Calu3 (cell line): ENCODE measurements at places on chromosomes 3 and 15. TPM values are rescaled to one million over a fixed set of nuclear protein-coding genes. Genes with fewer than 3 reads are reported as not detected.

The FBXO40 gene
- total RNA-seq: not detected in 2 replicates

The DOCK3 gene
- 0.19 and 0.34 TPM in 2 replicates for total RNA-seq

- DNase-seq: no peak
- H3K4me3 ChIP-seq: no peak overlapping the region
- H3K36me3 ChIP-seq: no peaks in the 10 kb centered on the region
- H3K4me1 ChIP-seq: peaks cover 24% of the 10 kb centered on the region
- no peaks in the 10 kb centered on the region for H3K27me3 ChIP-seq
Measured at GRCh38 chr3:101963902-101964362, 114.6 kb downstream of the NFKBIZ start.

DNA sequence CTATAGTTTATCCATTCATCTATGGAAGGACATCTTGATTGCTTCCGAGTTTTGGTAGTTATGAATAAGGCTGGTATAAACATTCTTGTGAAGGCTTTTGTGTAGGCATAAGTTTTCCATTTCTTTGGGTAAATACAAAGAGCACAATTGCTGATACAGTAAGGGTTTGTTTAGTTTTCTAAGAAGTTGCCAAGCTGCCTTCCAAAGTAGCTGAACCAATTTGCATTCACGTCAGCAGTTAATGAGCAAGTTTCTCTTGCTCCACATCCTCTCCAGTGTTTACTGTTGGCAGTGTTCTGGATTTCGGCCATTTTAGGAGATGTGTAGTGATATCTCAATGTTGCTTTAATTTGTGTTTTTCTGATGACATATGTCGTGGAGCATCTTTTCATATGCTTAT lies 34.2 kb downstream of the GABRA5 start:
- H3K27me3 ChIP-seq: no peaks in the 10 kb centered on the region
- DNase-seq: no peak
- H3K4me3 ChIP-seq: no peak overlapping the region
- H3K27ac ChIP-seq: no peak overlapping the region
- H3K4me1 ChIP-seq: no peaks in the 10 kb centered on the region

DNA sequence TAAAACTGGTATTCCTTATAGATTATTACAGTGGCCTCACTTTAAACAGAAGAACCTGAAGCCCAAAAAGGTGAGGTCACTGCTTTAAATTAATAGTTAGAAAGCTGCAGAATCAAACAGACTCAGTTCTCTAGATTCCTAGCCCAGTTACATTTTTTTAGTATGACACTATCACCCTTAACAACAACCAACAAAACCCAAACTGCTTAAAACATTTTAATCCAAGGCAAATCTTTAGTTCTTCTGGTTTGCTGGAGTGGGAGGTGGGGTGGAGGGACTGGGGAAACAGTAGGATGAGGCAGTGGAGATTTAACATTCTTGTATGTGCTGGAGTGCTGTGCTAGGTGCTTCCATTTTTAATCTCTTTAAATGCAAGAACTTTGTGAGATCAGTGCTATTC lies 631.6 kb upstream of the KCNMB2 start:
- DNase-seq: no peak
- H3K27me3 ChIP-seq: no peaks in the 10 kb centered on the region
- H3K36me3 ChIP-seq: no peaks in the 10 kb centered on the region
- H3K4me1 ChIP-seq: peaks cover 26% of the 10 kb centered on the region
- H3K27ac ChIP-seq: no peak overlapping the region

- peaks cover 9% of the 10 kb centered on the region for H3K4me1 ChIP-seq
- no peak overlapping the region for H3K27ac ChIP-seq
- no peak overlapping the region for H3K4me3 ChIP-seq
- no peak for DNase-seq
- H3K36me3 ChIP-seq: no peaks in the 10 kb centered on the region
Measured at GRCh38 chr3:52973806-52974205, 72.1 kb downstream of the SFMBT1 start.

GRCh38 chr3:171282041-171282440 lies 178.2 kb downstream of the TNIK start:
- no peak overlapping the region for H3K4me3 ChIP-seq
- no peaks in the 10 kb centered on the region for H3K36me3 ChIP-seq
- H3K4me1 ChIP-seq: peaks cover 25% of the 10 kb centered on the region
- no peaks in the 10 kb centered on the region for H3K27me3 ChIP-seq
- no peak overlapping the region for H3K27ac ChIP-seq

GRCh38 chr15:71443538-71443937 lies 328.3 kb downstream of the THSD4 start:
- DNase-seq: peak; percentile 76
- H3K4me1 ChIP-seq: peaks cover 3% of the 10 kb centered on the region
- H3K4me3 ChIP-seq: no peak overlapping the region
- no peak overlapping the region for H3K27ac ChIP-seq
- no peaks in the 10 kb centered on the region for H3K27me3 ChIP-seq
- no peaks in the 10 kb centered on the region for H3K36me3 ChIP-seq
